Activated CD8-positive, alpha-beta memory T cell treated with anti-CD3 and anti-CD28 coated beads, Interleukin-2, amount 10 ng/mL, durations not matched to agents 7 days and 5 days (primary cell): ENCODE measurements at places on chromosomes 13 and 19. TPM values are rescaled to one million over a fixed set of nuclear protein-coding genes. Genes with fewer than 3 reads are reported as not detected.

Gene KIR3DL1
- 0.28 TPM for total RNA-seq

Gene SIX5
- total RNA-seq = 2.8 TPM

Gene WDR87
- not detected for total RNA-seq

Gene ESD
- total RNA-seq = 71.7 TPM

Gene ZNF841
- total RNA-seq = 30.4 TPM

Gene GSX1
- total RNA-seq = not detected

Gene COX7A1
- total RNA-seq = not detected

Gene COX6B2
- 0.19 TPM for total RNA-seq

Gene POLRMT
- 68.1 TPM for total RNA-seq

Gene MTRF1
- 23.3 TPM for total RNA-seq

Gene DKKL1
- not detected for total RNA-seq

Gene TNNT1
- total RNA-seq = 0.41 TPM

Gene NDUFA7
- 47.4 TPM for total RNA-seq

Gene F7
- total RNA-seq = not detected

Gene ZIC2
- total RNA-seq = 1.6 TPM

Gene HIPK4
- total RNA-seq = not detected

Gene PCP2
- total RNA-seq = 0.56 TPM

Gene RTBDN
- not detected for total RNA-seq
